ENCODE measurements at places on chromosomes 5 and 9.

DNA sequence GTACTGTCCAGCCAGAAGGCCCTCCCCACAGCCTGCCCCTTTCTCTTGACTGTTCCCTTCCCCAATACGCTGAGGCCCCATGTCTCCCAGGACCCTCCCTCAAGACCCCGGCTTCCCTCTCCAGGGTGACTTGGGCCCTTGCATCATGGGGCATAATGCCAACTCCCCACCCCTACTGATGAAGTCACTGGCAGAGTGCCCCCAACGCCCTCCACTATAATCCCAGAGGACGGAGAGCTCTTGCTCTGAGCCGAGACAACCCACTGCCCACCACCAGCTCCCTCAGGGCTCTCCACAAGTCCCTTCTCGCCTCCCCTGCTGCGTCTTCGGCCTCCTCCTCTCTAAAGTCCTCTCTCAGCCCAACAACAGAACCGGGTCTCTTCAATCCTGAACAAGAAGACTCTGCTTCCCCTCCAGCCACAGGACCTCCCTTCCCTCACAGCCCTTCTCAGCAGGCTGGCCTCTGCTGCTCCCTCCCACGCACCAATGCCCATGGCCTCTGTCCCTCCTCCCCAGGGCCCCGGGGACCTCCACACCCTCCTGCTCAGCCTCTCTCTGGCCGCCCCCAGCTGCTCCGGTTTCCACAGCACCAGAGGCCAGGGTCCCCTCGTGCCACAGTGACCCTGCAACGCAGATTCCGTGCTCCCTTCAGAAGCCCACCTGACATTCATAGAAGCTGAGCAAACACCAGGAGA is 47.6 kb downstream of the ADAMTS2 start:
- DNase-seq = no peak

GRCh38 chr5:73304381-73304780 is 131.4 kb downstream of the TMEM174 start:
- DNase-seq = no peak

DNA sequence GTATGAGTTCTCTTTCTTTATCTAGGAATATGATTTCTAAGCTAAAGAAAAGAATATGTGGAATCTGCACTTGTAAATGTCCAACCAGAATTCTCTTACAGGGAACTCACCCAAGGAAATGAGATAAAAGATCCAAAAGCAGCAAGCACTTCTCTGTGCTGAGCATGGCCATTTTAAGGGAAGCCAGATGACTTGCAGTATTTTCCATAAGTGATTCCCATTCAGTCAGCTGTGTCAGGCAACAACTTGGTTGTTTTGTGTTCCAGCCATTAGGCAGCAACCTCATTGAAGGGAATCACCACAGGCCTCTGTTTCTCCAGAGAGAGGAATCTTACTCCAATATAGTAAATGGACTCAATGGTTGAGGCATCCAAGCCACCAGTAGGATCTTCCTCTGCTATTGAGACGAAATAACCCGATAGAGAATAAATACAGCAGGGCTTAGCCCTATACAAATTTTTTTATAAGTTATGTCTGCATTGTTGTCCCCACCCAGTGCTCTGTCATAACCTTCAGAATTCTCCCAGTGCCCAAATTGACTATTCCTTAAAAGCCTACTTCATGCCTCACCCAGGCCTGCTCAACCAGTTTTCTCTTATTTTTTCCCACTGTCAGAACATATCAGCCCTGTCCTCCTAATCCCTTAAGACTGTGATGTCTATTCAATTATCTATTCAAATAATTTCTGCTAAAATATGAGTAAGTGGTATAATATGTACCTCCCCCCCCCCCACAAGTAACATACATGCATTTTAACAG is 236.6 kb downstream of the PJA2 start:
- no peak for DNase-seq

DNA sequence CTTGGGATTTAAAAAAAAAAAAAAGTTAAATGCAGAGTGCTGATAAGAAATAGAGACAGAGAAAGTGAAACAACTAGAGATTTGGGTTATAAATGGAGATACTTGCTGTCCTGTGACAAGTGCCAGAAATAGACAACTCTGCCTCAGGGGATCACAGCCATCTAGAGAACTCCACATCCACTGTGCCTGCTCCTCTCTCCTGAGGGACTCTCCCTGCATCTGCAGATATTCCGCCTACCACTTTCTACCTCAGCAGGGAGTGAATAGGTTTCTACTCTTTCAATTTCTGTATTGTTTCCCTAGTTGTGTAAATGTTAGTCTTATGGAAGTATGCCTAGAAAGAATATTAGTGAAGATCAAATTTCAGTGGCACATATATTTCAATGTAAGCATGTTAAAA is 307.2 kb downstream of the HTR1A start:
- no peak for DNase-seq

All from fibroblast of the aortic adventitia (primary cell).